ENCODE measurements at places on chromosomes 6 and 20.

DNA sequence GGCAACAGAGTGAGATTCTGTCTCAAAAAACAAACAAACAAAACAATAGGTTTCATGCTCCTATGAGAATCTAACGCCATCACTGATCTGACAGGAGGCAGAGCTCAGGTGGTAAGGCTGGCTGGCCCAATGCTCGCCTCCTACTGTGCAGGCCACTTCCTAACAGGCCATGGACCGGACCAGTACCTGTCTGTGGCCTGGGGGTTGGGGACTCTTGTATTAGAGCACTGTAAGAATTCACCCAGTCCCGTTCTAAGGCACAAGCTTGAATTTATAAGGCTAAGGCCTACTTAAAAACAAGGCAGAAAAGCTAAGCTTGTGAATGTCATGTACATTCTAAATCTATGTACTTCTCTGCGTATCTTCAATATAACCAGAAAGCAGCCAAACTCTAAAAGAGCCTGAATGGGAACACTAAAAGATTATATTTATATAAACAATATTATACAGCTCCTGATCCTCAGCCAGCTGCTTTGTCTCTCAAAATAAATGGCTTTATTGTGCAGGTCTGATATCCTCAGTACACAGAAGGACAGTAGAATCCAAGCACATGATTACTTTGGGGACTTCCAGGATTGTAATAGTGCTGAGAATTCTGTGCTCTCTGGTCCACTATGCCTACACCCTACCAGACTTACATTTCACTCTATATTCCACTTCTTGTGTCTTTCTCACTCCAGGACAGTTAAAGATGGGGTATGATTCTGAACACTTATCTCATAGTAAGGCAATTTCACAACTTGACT, 64.5 kb upstream of the DST start:
- no peak for DNase-seq

DNA sequence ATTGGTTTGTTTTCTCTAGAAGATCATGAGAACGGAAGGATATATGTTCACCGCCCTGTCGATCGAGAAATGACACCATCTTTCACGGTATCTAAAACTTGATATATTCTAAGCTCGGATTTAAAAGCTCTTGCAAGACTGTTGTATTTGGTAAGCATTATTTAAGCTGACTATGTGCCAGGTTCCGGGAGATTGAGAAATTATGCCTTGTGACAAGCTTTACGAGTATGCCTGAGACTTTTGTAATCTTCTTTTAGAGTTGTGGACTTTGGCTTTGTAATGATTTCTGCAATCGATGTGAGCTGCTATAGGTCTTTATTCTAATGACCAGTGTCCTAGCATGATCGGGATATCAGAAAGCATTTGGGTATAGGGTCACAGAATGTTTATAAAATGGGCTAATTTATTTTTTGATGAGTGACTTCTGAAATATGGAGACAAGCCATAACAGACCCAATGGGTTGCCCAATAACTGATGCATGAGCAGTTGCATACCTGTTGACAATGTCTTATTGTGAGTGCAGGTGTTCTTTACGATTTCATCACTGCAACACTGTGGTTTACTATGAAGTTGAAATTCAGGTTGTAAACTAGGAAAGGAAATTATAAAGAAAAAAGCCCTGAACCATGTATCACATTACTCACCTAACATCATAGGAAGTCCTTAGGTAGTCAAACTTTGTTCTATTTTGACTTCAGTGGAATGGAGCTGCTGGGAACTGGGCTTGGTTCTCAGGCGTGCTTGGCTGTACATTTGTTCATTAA, 14.0 kb downstream of the CDH26 start:
- DNase-seq: no peak

GRCh38 chr6:17015144-17015543, 86.7 kb upstream of the STMND1 start:
- peak; percentile 88 for DNase-seq

DNA sequence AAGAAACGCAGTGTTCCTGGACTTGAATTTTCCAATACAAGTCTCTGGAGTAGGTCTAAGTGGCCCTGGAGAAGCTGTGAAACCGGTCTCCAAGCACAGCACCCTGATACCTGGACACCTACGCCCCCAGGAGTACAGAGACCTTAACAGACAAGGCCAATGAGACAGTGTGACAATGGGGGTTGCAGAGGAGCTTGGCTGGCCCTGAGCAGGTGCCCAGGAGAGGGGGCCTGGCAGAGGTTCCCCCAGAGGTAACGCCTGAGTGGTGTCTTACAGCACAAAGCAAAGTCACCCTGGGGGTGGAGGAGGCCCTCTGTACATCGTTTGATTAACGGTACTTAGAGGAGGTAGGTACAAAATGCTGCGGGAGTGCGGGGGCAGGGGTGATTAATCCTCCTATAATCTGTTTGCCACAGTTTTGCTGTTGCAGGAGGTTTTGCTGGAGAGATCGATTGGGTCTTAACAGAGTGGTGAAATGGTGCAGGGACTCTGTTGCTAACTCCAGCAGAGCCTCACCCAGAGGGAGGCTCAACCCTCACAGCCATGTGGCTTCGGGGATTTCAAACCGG, 37.3 kb upstream of the APCDD1L start:
- DNase-seq: no peak

GRCh38 chr6:142867988-142868812, 76.8 kb downstream of the HIVEP2 start:
- no peak for DNase-seq

DNA sequence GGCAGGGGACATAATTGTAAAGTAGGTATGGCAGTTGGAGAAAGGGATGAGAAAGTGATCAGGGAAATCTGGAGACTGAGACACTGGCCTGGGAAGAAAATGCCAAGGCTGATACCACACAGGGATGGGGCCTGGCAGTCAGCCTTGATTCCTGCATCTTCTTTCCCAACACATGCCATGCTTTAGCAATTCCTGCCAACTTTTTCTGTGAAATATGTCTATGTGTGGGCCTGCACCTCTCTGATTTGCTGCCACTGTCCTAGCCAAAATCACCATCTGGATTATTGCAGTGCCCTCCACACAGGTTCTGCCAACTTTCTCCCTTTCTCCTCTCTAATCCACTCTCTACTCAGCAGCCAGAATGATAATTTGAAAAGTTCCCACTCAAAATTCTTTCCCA, 759.8 kb upstream of the CITED2 start:
- no peak for DNase-seq

DNA sequence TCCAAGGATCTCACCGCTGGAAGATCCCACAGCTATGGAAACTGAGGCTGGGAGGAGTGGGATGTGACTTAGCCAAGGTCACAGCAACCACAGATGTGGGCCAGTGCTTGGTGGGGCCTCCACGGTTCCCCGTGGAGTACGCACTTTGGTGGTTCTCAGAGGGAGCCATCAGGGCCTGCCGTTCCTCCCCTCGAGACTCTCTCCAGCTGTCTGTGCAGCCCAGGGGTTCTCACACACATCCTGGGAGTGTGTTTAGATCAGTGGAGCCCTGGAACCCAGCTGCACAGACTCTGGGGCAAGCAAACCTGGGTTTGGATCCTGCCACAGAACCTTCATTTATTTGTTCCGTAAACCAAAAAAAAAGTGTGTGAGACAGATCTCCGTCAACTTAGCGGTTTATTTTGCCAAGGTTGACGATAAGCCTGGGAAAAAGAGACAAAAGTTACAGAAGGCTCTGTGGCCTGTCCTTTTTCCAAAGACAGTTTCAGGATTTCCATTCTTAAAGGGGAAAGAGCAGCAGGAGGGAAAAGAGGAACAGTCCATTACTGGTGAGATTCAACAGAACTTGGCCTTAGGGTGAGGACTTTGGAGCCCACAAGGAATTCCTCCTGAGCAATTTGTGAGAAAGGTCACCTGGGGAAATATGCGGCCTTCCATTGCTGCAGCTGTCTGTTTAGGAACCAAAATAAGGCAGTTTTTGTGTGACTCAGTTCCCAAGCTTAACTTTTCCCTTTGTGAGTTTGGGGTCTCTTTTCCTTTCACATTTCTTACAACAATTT, 13.6 kb upstream of the MYMX start:
- DNase-seq: no peak

GRCh38 chr20:37305079-37305478, 15.6 kb downstream of the MANBAL start:
- DNase-seq: no peak

- DNase-seq: no peak
These were observed 183.4 kb upstream of the FBXL4 start for GRCh38 chr6:99130897-99131873.

- no peak for DNase-seq
These were observed 72.9 kb downstream of the PSMB1 start for GRCh38 chr6:170480050-170480692.

DNA sequence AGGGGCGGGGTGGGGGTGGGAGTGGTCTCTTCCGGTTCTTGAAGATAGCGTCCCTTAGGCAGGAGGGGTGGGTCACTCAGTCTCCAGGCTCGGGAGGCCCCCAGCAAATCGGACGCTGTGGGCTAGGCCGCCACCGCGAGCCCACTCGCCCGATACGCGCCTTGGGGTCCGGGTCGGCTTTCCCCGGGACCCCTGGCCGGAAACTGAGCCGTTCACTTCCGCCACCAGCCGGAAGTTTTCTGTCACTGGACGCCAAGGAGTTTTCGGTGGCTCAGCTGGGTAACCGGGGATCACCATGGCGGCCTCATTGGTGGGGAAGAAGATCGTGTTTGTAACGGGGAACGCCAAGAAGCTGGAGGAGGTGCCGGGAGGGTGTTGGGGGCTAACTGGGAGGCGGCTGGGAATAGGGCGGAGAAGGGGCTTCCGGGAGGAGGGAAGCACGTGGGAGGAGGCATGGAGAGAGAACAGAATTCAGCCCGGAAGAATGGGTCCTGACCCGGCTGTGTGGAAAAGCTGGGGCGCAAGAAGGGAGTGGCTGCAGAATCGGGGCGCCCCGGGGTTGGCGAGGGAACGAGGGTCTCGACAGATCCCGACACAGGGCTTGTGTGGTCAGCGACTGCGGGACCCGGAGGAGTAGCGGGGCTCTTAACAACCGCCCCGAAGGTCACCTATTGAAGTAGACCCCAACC, at the start of gene ITPA:
Gene ITPA (plus strand): TSS at position 242 of the 689 bp plus-strand sequence. CDS start 54 bp downstream, at position 296.
- peak; percentile 77 for DNase-seq

GRCh38 chr6:11978169-11978987, 33.7 kb upstream of the HIVEP1 start:
- DNase-seq: no peak

- DNase-seq: no peak
These were observed 92.0 kb downstream of the TTLL2 start for GRCh38 chr6:167416676-167417430.

- no peak for DNase-seq
These were observed 248.5 kb downstream of the BTBD9 start for GRCh38 chr6:38391206-38391605.

DNA sequence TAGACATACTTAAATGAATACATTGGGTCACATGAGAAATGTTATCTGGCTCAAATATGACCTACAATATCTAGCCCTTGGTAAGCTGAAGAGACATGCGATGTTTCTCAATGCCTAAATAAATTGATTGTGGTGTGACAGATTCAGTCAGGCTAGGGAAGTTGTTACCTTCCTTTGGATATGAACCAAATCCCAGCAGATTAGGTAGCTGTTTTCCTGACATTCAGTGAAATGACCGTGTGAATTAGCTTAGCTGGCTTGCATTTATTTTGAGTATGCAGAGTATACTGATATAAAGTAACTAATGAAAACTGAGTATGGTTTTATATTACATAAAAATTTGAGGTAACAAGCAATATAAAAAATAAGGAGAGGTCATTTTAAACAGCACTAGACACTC, 288.2 kb downstream of the GJA1 start:
- DNase-seq: no peak

DNA sequence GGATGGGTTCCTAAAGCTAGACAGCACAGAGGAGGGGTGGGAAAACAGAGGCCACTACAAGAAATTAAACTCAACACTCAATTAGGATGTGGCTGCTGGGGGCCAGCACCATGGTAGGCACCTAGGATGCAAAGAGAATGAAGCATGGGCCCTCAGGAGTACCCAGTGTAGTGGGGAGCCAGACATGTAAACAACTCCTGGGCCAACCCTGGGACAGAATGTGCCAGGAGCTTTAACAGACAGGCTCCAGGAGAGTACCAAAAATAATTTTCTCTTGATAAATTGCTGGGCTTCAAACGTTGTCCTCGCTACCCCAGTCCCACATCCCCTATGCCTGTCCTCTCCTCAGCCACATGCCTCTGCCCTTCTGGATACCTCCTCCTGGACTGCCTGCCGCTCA, 1.7 kb downstream of the TMEM151B start:
- DNase-seq: no peak

DNA sequence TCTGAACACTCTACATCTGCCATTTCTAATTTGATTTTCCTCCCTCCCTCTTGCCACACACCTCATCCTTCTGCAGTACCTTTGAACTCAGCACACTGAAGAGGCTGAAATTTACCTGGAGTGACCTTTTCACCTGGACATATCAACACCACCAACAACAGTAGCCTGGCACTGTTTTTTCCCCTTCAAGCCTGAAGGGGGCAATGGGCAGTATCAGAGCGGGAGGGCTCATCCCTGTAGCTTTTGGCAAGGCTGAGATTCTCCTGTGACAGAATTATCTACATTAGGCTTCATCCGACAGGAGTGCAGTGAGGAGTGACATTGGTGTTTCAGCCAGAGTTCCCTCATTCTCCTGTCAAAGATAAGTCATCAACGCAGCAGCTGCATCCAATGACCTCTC, 312.8 kb upstream of the SPTLC3 start:
- DNase-seq: no peak

GRCh38 chr6:1216488-1216974, 95.4 kb upstream of the FOXQ1 start:
- DNase-seq: no peak

GRCh38 chr6:41199552-41200246, 1.2 kb downstream of the TREML2 start:
- DNase-seq: peak; percentile 80

DNA sequence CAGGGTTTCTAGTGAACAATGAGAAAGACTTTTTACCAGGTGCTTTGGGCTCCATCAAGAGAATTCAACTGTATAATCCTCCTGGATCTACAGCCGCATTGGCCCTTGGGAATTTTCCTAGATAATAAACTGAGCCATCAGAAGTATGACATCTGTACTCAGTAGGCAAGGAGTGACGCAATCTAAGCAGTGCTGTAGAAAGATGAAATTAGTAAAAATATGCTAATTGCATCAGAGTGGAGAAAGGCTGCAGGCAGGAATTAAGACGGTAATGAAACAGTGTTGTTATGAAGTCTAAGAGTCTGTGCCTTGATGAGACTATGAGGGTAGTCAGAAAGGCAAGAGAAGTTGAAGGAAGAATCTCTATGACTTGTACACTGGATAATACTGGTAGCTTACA, 507.9 kb upstream of the SOX4 start:
- DNase-seq: no peak

- DNase-seq: no peak
These were observed 146.2 kb upstream of the SMLR1 start for GRCh38 chr6:130681028-130681427.

- no peak for DNase-seq
These were observed 13.9 kb downstream of the TMEM151B start for GRCh38 chr6:44284121-44284520.

Data from activated CD4-positive, alpha-beta T cell treated with anti-CD3 and anti-CD28 coated beads, Interleukin-10, Interleukin-2, amounts not matched to agents 100 ng/mL and 50 ng/mL, durations not matched to agents 16 hours and 8 hours (primary cell).